ENCODE measurements at places on chromosomes 2 and 18.

DNA sequence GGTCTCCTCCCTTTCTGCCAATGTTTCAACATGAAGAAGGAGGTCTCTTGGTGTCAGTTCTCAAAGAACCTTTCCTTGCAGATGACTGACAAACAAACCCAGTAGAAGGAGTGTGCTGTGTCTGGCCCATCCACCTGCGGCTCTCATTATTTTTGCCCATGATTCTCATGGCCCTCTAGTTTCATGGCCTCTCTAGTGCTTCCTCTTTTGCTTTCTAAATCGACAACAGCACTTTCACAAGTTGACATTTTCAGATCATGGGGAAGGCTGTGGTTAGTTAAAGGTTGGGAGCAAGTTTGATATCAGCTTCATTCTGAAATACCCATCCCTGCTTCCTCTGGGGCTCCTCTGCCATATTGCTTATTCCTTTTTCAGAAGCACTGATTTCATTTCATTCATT, 805.2 kb downstream of the SLC4A3 start:
- DNase-seq = no peak

DNA sequence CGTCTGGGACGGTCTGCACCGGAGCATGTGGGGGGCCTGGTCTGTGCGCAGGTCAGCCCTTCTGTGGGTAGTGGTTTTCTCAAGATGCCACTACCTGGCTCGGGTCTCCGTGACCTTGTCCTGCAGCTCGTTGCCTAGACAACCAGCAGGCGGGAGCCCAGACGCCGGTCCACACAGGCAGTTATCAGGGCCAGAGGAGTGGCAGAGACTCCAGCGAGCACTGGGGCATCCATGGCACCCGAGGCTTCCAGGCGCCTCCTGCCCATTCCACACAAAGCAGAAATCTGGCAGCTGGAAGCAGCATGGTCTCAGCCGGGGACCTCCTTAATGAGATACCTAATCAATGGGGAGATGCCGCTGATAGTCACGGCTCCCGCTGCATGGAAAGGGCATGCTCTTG, 156.1 kb downstream of the FAM210A start:
- no peak for DNase-seq

- no peak for DNase-seq
Observed at GRCh38 chr2:20985062-20985461, 58.8 kb downstream of the APOB start.

GRCh38 chr2:127891811-127892210, 6.1 kb upstream of the AMMECR1L start:
- DNase-seq = peak; percentile 28

GRCh38 chr2:43123486-43123885, 102.9 kb downstream of the ZFP36L2 start:
- DNase-seq = no peak

DNA sequence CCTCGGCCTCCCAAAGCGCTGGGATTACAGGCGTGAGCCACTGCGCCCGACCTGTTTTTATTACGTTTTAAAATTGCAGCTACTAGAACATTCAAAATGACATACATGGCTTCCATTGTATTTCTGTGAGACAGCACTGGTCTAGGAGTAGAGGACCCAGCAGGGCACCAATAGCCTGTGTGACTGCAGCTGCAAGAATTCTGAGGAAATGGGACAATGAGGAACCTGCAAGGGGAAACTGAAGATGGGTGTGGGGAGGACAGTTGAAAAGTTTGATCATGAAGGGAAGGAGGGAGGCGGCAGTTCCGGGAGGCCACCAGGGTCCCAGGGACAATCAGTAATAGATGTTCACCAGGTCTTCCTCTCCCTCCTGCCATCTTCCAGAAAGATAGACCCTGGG, 13.9 kb upstream of the DNPEP start:
- no peak for DNase-seq

- DNase-seq = no peak
Observed at GRCh38 chr18:50427896-50428295, 53.0 kb downstream of the SKA1 start.

GRCh38 chr2:149019768-149020167, 18.7 kb upstream of the LYPD6B start:
- no peak for DNase-seq

DNA sequence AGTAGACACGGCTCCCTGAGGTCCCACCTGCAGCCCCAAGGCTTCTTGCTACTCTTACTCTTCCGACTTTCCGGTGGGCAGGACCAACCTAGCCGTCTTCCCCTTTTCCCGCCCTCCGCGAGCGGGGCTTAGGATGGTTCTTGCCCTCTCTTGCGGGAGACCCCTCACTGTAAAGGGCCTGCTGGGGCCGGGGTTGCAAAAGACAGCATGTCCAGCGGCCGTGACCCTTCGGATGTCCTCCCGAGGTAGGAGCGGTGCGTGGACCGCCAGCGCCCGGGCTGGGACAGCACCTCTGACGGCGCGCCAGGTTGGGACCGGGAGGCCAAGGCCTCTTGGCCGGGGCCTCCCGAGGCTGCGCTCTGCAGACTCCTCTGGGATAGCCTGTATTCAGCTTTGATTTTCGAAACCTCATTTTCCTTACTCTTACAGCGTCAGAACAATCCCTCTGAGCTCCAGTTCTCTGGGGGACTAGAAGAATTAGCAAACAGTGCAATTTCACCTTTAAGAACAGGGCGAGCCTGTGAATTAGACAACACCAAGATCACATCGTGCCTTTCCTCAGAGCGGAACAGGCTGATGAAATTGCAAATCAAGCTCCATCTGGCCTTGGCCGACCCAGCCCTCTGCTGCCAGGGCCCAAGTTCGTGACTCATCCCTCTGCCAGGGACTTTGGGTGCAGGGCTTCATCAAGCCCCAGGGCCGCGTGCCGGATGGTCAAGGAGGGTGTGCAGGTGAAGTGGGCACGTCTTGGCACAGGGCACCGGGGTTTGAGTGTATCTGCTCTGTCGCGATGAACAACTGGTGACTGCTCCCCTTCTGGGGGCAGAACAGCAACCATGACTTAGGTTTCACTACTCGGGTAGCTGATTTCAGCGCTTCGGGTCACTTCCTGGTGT, 777 bp downstream of the MOCOS start:
- no peak for DNase-seq

DNA sequence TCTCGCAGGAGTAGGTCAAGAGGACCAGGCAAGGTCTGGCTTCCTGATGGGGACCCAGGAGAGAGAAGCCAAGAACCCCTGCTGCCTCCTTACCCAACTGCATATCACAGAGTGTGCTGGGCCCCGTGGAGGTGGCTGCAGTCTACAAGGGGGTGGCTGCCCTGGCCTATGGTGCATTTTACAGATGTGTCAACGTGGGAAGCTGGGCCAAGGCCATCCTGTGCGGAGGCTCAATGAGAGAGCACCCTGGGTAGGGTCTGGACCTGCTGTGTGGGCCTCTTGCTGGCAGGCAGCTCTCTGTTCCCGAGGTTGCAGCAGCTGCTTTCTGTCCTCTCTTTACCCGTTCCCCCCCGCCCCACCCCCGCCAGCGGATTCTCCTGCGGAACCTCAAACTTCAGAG, 61.4 kb downstream of the GBX2 start:
- DNase-seq = no peak

DNA sequence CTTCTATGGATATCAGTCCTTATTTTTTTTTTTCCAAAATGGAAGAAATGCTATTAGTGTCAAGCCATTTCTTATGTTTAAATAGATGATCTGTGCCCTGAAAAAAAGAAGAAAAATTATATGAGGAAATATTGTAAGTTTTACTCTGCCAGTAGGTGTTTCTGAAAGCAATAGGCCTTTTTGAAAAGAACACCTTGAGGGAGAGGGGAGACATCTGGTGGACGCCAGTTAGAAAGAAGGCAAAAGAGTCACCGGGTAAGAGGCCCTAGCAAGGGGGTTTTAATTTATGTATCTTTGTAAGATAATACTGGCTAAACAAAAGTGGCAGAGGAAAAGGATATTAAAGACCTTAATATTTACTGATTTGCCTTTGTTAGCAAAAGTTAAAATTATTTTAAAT, 56.1 kb downstream of the DYNAP start:
- peak; percentile 20 for DNase-seq
